ENCODE measurements at places on chromosomes 5 and 9. TPM values are rescaled to one million over a fixed set of nuclear protein-coding genes. Genes with fewer than 3 reads are reported as not detected.

Gene TAS2R1
- total RNA-seq, result not detected

DNA sequence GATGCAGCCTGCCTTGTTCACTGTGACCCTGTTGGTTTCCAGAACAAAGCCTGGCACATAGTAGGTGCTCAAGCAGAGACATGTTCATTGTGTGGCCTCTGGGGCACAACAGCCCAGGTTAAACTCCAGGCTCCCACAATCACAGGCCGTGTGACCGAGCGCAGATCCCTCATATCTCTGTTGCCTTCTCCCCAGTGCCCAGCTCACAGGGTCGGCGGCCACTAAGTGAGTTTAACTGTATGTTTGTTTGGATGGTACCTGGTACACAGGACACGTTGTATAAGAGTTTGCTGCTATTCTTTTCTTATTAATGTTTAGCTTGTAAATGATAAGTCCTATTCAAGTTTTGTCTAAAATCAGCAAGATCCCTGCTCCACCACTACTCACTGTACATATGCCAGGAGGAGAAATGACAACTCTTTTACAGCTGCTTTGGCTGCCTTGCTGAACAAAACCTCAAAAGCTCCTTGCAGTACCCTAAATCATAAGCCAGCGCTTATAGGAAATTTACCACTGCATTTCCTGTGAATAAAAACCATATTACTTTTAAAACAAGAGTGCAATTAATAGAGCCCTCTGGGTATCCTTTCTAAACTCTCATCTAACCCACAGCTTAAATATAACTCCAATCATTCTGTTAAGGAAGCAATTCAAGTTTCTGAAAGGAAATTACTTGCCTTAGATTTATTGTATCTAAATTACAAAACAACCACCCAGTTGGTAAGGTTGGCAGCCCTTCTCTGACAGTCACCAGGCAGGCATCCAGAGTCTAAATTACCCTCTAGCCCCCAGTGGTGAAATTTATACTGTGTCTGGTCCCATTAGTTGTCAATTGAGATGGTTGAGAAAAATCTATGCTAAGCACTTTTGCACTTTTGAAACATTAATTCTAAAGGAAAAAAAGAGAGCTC lies 379.4 kb downstream of the SEMA5A start:
- no peak for DNase-seq
- no peaks in the 10 kb centered on the region for H3K4me1 ChIP-seq
- H3K4me3 ChIP-seq, result no peak overlapping the region
- peaks cover 1% of the 10 kb centered on the region for H3K27me3 ChIP-seq

- peaks cover 13% of the 10 kb centered on the region for H3K27me3 ChIP-seq
- peak overlapping the region; percentile 52 for H3K27ac ChIP-seq
- no peak for DNase-seq
- H3K4me3 ChIP-seq, result no peak overlapping the region
Observed at GRCh38 chr5:179791881-179792611, 1.7 kb upstream of the LTC4S start.

Gene PCDHA11
- total RNA-seq, result 7.8 TPM

DNA sequence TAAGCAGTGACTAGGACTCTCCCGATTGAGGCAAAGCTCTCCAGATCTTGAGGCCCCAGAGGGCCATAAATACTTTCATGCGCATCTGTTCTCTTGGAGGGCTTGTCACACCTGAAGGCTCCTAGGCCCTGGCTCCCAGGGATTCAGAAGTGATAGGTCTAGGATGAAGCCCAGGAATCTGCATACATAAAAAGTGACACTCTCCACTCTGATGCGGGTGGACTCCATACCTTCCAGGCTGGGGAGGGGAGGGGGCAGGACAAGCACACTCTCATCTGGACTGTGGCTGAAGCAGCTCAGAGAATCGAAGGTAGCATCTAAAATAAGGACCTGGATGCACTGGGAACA lies 9.1 kb upstream of the CYSTM1 start:
- no peak overlapping the region for H3K4me3 ChIP-seq
- peaks cover 1% of the 10 kb centered on the region for H3K27me3 ChIP-seq
- peaks cover 11% of the 10 kb centered on the region for H3K4me1 ChIP-seq
- no peak overlapping the region for H3K27ac ChIP-seq
- no peaks in the 10 kb centered on the region for H3K36me3 ChIP-seq

DNA sequence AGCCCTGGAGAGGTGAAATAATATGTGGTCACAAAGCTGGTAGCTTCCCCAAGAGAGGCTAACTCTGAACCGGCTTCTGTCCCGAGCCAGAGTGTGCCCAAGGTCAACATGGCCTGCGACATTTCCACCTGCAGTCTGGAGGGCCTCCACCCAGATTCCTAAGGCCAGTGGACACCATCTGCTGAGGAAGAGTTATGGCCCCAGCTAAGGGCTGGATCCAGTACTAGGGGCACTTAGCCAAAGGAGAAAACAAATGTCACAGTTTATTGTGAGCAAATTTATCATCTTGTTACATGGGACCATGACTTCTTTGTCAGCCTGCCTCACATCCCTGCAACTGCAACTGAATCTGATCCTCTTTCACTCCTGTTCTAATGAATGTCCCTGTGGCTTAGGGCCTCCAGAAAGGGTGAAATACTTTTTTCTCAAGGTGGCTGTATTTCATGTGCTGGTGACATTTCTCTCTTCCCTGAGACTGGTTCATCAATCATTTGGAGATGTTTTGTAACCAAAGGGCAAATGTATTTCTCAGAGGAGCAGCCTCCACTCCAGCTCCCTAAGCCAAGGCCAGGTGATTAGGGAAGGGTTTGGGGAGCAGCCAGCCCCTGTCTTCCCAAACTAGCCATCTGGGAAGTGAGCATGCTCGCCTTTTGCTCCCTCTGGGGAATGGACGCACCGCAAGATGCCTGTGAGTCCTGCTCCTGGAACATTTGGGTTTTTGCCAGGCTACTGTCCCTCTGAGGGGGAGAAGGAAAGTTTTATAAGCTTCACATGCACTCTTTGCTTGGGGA lies 148.3 kb downstream of the CMYA5 start:
- H3K27me3 ChIP-seq, result peaks cover 3% of the 10 kb centered on the region
- H3K4me1 ChIP-seq, result peaks cover 27% of the 10 kb centered on the region
- H3K36me3 ChIP-seq, result no peaks in the 10 kb centered on the region
- H3K27ac ChIP-seq, result no peak overlapping the region
- no peak for DNase-seq

GRCh38 chr9:34869390-34869789 lies 88.7 kb upstream of the PHF24 start:
- H3K27me3 ChIP-seq, result no peaks in the 10 kb centered on the region
- H3K27ac ChIP-seq, result no peak overlapping the region
- DNase-seq, result no peak
- H3K4me1 ChIP-seq, result no peaks in the 10 kb centered on the region

Gene ITGA2
- 15.1 TPM for total RNA-seq

- DNase-seq, result no peak
- H3K4me1 ChIP-seq, result peaks cover 8% of the 10 kb centered on the region
- no peak overlapping the region for H3K27ac ChIP-seq
- H3K27me3 ChIP-seq, result no peaks in the 10 kb centered on the region
- H3K36me3 ChIP-seq, result no peaks in the 10 kb centered on the region
Observed at GRCh38 chr5:50888751-50889150, 222.3 kb downstream of the PARP8 start.

- peaks cover 19% of the 10 kb centered on the region for H3K4me1 ChIP-seq
- no peak overlapping the region for H3K27ac ChIP-seq
- H3K36me3 ChIP-seq, result no peaks in the 10 kb centered on the region
- no peak overlapping the region for H3K4me3 ChIP-seq
Observed at GRCh38 chr5:151949113-151949512, 24.5 kb upstream of the GLRA1 start.

Gene C9orf78
- 29.1 TPM for total RNA-seq

Gene SPOCK1
- total RNA-seq, result 8.7 TPM

Gene DMRTA1
- total RNA-seq, result 6.3 TPM

GRCh38 chr9:122389799-122390481 lies 19.1 kb downstream of the PTGS1 start:
- H3K4me1 ChIP-seq, result peaks cover 13% of the 10 kb centered on the region
- peaks cover 3% of the 10 kb centered on the region for H3K36me3 ChIP-seq

DNA sequence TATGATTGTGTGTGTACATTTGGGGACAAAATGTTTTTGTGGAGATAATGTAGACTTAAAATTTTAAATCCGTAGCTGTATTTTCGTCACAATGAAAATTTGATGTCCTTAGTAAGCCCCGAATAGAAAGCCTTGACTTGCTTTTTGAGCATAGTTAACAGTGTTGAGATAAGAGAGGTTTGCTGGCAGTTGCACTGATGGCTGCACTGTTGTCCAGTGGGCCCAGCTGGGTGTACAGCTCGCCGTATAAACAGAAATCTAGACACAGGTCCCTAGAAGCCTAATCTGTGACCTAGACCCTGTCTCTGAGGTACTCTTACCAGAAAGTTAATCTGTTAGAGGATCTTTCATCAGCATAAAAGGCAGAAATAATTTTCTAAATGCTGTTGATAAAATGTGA lies 271.3 kb upstream of the DMRT1 start:
- H3K36me3 ChIP-seq, result no peaks in the 10 kb centered on the region
- H3K27ac ChIP-seq, result no peak overlapping the region
- no peaks in the 10 kb centered on the region for H3K27me3 ChIP-seq
- DNase-seq, result no peak

DNA sequence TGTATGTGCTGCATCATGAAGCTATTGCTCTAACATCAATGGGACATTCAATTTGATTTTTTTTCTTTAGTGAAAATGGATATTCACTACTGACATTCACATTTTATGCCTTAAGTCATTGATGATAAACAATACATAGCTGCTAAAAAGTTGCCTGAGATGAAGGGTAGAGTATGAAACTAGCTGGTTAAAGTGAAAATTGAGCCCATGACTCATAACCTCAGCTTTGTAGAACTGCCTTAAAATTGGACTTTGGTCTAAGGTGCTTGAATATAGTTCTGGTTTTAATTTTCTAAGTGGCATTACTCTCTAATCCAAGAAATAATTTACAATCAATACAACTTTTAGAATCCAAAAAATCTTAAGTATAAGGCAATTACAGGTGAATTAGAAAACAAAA lies 740.4 kb upstream of the RIOK2 start:
- peaks cover 2% of the 10 kb centered on the region for H3K27me3 ChIP-seq
- no peak overlapping the region for H3K4me3 ChIP-seq
- no peak overlapping the region for H3K27ac ChIP-seq
- no peaks in the 10 kb centered on the region for H3K4me1 ChIP-seq
- DNase-seq, result no peak

Gene PCDHB8
- 9.2 TPM for total RNA-seq

DNA sequence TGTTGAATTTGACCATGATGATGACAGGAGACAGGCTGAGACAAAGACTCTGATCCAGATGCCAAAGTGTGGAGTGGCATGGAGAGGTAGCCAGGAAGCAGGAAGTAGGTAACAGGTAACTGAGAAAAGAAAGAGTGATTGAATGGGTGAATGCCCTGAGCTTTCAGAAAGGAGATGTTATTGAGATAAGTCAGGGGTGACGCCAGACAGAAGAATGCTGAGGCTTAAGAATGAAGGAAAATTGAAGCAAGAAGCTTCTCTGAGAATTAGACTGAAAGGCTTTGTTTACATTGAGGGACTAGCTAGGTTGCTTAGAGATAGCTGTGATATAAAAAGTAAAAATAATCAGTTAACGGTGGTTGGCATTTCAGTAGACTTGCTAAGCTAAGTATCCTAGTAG lies 165.7 kb downstream of the PSAT1 start:
- H3K27ac ChIP-seq, result no peak overlapping the region
- DNase-seq, result no peak
- H3K4me1 ChIP-seq, result no peaks in the 10 kb centered on the region
- no peak overlapping the region for H3K4me3 ChIP-seq
- H3K27me3 ChIP-seq, result peaks cover 1% of the 10 kb centered on the region
- no peaks in the 10 kb centered on the region for H3K36me3 ChIP-seq

- H3K4me3 ChIP-seq, result no peak overlapping the region
- H3K27ac ChIP-seq, result no peak overlapping the region
- H3K36me3 ChIP-seq, result no peaks in the 10 kb centered on the region
- peaks cover 3% of the 10 kb centered on the region for H3K4me1 ChIP-seq
- H3K27me3 ChIP-seq, result peaks cover 6% of the 10 kb centered on the region
- no peak for DNase-seq
Observed at GRCh38 chr9:130929571-130930038, 9.4 kb downstream of the FIBCD1 start.

GRCh38 chr5:173303878-173304590 lies 24.2 kb downstream of the STC2 start:
- peaks cover 4% of the 10 kb centered on the region for H3K4me1 ChIP-seq
- peaks cover 4% of the 10 kb centered on the region for H3K27me3 ChIP-seq
- no peaks in the 10 kb centered on the region for H3K36me3 ChIP-seq
- no peak overlapping the region for H3K27ac ChIP-seq

Gene TMEM174
- total RNA-seq, result not detected

GRCh38 chr9:78031444-78031892 lies at the start of gene GNAQ:
Gene GNAQ (minus strand): TSS chr9:78031811. CDS start chr9:78031235, 576 bp downstream.
- DNase-seq, result peak; percentile 54
- H3K27me3 ChIP-seq, result peaks cover 19% of the 10 kb centered on the region
- H3K4me3 ChIP-seq, result peak within 1 kb of the TSS; percentile 100
- peaks cover 15% of the 10 kb centered on the region for H3K36me3 ChIP-seq

DNA sequence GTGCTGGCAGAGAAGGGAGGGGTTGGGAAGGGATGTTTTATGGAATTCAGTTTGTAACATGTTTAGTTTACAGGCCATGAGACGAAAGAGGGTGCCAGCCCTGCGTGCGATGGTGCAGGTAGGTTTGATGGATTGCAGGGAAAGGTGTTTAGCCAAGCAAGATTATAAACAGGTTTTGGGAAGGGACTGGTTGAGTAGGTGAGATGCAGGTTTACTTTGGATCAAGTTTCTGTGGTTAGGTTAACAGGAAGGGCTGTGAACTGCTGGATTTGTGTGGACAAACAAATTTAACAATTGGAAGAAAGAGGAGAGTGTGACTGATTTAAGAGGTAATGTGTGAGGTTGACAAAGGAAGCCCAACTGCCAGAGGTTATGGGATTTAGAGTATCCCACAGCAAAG lies 32.6 kb upstream of the GPX3 start:
- no peak overlapping the region for H3K4me3 ChIP-seq
- H3K27ac ChIP-seq, result no peak overlapping the region
- peaks cover 3% of the 10 kb centered on the region for H3K4me1 ChIP-seq
- peaks cover 15% of the 10 kb centered on the region for H3K36me3 ChIP-seq

Gene GARIN3
- not detected for total RNA-seq

DNA sequence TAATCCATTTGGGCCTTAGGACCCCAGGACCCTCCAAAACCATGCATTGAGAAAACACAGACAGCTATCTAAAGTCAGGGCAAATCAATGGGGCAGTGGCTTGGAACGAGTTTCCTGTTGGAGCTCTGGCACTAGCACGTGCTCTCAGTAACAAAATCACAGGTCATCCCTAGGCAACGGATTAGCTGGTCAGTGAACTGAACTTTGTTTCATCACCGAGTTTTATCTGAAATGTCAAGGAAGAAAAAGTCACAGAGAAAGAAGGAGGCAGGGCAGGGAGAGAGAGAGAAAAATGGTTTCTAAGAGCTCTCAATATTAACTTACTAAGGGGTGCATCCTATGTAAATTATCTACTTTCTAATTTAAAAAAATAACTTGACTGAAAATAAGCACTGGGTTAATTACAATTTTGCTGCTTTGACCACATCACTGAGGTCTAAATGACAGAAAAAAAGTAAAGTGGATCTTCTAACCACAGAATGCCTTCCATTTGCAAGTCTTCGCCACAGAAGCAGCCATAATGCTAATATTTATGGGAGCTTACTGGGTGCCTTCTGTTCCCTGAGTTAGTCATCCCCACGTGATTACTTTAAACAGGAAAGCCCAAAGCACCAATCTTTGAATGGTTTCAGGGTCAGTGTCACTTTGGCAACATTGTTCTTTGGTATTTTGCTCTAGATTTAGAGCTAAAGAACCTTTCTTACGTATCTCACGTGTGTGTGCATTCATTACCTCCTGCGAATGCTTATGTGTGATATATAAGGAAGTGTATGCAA lies 503.9 kb downstream of the RASEF start:
- H3K4me1 ChIP-seq, result peaks cover 37% of the 10 kb centered on the region
- H3K27me3 ChIP-seq, result no peaks in the 10 kb centered on the region
- H3K4me3 ChIP-seq, result no peak overlapping the region
- H3K27ac ChIP-seq, result no peak overlapping the region
- DNase-seq, result no peak

All from endothelial cell (in vitro differentiated cells).